ENCODE measurements at places on chromosomes 4 and X.

DNA sequence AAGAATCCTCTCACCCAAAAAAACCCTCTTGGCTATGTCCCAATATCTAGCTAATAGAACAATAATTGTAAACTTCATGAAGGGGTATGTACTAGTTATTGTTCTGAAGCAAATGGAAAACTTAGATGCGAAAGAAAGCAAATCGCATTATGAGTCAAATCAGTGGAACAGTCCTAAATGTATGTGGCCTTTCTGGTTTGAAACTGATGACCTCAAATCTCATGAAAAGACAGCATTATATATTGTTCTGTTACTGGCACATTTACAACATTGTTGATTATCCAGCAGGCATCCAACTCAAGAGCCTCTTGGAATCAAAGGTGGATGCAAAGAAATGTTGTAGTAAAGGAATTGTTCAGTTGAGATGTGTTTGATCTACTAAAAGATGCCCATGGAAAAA lies 34.7 kb downstream of the CSN3 start:
- DNase-seq: no peak

- no peak for DNase-seq
Measured at GRCh38 chrX:133477986-133478385, 62.7 kb upstream of the GPC4 start.

DNA sequence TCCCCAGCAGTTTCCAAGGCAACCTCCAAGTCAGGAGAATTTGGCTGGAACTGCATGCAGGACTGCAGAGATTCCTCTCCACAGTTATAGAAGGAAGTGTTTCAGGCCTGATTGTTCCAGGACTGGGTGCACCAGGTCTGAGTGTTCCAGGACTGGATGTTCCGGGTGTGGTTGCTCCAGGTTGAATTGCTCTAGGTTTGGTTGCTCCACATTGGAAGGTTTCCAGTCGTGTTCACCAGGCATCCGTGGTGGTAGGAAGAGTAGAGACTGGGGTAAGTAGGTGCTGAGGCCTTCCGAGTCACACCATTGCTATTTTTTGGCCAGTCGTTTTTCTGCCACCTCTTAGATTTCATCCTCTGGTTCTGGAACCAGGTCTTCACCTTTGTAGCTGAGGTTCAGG lies 105.4 kb downstream of the MSN start:
- DNase-seq: no peak

DNA sequence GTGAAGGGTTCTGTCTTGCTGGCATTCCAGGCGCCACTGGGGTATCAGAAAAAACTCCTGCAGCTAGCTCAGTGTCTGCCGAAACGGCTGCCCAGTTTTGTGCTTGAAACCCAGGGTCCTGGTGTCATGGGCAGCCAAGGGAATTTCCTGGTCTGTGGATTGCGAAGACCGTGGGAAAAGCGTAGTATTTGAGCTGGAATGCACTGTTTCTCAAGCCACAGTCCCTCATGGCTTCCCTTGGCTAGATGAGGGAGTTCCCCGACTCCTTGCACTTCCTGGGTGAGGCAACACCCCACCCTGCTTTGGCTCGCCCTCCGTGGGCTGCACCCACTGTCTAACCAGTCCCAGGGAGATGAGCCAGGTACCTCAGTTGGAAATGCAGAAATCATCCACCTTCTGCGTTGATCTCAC lies 40.1 kb downstream of the NOP14 start:
- DNase-seq: peak; percentile 50

- peak; percentile 71 for DNase-seq
Measured at GRCh38 chr4:186820391-186820891, 96.8 kb upstream of the FAT1 start.

DNA sequence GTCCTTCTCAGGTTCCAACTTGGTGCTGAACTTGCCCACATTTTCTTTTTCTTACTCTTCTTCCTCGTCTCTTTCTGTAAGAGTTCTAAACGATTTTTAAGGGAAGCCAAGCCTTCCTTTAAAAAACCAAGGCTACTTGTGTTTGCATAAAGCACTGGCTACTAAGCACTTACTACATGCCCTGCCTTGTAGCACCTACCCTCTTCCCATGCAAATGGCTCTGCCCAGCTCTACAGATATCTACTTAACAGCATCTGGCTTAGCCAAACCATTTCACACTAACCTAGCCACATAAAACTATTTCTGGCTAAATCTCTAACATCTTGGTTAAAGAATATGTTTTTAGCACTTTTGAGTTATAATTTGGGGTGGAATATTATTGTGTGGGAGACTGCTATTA lies 26.9 kb upstream of the ARMCX2 start:
- DNase-seq: no peak
